ENCODE measurements at places on chromosomes 5 and 9. TPM values are rescaled to one million over a fixed set of nuclear protein-coding genes. Genes with fewer than 3 reads are reported as not detected.

FBXW11 gene
- 88.0 TPM for total RNA-seq

DNA sequence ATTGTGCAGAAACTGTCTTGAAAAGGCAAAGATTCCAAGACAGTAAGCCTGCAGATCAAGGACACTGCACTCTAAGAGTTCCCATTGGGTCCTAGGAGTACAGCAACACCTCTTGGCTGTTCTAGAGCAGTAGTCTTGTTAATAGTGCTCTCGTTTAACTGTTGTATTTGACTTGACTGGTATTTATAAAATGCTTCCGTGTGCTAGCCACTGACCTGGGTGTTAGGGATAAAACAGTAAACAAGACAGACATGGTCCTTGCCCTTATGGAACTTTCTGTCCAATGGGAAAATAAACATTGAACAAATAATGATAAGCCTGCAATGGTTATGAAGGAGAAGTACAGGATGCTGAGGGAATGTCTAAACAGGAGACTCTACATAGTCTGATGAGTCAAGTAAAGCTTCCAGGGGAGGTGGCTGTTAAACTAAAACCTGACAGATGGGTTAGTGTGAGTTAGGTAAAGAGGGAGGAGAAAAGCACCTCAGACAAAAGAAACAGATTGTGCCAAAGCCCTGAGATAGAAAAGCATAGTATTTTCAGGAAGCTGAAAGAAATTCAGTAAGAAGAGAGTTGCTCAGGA is 33.3 kb downstream of the TDRD7 start:
- no peak for DNase-seq

DNA sequence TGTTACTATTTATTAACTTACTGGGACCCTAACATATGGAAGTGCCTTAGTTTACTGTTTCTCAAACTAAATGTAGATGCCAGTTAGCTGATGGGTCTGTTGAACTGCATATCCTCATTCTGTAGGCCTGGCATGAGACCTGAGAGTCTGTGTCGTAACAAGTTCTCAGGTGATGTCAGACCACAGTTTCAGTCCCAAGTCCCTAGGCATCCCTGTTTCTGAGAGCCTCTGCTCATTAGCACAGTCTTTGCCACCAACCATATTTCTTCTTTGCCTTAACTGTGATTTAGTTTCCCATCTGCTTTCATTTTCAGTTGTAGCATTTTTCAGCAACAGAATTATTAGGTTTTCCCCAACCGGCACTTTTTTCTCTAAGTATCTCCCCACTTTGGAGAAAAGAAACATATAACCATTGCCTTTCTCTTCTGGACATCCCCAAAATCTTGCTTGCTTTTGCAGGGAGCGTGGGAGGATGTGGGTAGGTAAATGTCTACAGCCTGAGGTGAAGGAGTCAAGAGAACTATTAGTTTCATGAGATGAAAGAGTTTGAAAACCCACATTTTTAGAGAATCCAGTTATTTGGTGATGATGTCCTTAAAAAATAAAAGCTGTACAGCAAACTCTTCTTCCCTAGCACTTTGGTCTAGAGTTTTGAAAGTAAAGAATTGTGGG is 74.6 kb downstream of the NUDT12 start:
- DNase-seq: no peak

DNA sequence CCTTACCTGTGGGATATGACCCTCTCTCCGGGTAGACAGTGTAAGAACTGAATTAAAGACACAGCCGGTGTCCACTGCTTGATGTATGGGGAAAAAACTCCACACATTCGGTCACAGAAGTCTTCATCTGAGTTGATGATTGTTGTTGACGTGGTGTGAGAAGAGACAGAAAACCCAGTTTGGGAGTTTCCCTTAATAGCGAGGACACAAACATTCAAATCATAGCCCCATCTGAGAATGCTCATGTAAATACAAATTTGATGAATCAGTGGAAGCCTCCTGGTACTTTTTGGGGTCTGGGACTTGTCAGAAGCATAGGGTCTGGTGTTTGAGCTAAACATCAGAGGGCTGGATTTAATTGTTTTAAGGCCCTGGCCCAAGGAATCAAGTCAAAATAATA is 11.0 kb downstream of the HAVCR1 start:
- no peak for DNase-seq

DNA sequence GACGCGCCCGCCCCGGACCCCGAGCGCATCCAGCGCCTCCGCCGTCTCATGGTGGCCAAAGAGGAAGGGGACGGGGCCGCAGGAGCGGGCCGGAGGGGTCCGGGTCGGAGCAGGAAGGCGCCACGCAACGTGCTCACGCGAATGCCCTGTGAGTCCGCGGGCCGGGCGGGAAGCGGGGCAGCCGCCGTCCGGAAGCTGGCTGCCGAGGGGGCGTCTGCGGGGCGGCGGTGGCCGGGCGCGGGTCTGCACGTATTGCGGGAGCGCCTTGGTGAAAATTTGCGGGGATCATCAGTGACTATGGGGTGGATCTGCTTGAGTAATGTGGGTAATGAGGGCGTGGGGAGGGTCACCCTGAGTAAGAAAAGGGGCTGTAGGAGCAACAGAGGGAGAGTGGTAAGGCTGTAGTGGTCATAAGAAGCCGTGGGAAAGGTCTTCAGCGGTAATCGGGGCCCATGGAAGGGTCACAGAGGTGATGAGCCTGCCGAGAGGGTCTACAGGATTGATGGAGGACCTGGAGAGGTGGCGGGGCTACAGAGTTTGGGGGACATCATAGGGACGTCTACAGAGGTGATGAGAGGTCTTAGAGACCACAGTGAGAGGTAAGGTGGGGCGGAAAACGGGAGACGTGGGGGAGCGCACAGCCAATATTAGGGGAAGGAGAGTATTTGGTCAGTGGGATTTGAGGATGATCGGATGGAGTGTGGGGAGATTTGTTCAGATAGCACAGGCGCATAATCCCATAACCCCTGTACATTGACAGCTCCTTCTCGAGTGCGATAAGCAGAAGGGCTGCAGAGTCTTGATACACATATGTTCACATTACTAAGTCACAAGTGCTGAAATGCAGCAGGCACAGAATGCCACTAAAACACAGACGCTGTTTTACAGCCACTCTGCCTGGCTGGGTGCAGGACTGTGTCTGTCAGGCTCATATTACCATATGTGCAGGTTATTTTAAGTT is 819 bp downstream of the LSM11 start:
- DNase-seq: peak; percentile 42

- no peak for DNase-seq
Observed at GRCh38 chr9:13915591-13916301, 398.2 kb downstream of the NFIB start.

DNA sequence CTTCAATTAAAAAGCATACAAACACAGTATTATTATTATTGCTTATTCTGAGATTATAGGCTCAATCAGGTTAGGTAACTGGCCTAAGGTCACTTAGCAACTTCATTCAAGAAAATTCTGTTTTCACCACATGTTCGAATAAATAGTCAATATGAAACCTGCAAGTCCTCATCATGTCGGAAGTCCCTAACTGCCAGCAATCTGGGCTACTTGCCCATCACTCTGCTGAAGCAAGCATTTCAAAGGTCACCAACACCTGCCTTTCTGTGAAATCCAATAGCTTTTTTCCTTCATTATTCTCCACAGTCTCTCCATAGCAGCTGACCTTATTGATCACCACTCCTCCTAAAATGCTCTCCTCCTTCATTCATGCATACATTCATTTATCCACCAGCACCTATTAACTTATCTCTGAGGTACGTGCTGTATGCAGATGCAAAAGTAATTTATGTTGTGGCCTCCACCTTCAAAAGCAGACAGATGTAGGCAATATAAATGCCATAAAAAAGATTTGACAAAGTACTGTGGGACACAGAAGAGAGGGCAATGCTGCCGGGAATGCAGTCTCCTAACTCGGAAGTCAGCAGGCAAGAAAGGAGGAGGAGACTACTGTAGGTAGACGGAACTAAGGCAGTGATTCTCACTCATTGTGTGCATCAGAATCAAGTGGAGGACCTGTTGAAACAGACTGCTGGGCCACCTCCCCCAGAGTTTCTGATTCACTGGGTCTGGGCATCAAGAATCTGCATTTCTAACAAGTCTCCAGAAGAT is 310.9 kb downstream of the BNC2 start:
- DNase-seq: no peak

DNA sequence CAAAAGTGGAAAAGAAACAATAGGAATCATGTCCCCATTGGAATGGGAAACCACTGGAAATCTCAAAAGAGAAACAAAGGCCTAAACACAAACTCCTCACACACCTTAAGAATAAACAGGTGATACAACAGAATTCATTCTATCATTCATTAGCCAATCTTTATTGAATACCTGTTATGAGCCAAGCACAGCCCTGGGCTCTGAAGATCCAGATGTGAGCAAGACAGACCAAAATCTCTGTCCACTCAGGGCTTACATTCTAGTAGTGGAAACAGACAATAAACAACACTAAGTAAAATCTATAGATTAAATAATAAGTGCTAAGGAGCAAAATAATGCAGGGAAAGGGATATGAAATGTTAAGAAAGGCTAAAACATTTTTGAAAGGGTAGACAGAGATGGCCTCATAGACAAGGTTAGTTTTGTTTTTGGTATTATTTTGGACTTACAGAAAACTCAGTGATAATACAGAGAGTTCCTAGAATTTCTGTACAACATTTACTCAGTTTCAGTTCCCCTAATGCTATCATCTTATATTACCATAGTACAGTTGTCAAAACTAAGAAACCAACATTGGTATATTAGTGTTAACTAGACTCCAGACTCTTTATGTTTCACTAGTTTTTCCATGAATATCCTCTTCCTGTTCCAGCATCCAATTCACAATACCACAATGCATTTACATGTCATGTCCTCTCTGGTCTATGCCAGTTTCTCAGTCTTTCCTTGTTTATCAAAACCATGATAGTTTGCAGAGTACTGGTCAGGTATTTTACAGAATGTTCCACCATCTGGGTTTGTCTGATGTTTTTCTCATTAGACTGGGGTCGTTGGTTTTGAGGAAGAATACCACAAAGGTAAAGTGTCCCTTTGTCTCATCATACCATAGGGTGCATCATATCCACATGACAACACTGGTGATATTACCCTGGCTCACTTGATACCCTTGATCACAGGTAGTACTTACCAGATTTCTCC is 103.7 kb downstream of the SIL1 start:
- DNase-seq: no peak
